ENCODE measurements at places on chromosomes 4 and X.

- DNase-seq = no peak
Observed at GRCh38 chr4:151045907-151046306, 30.8 kb upstream of the LRBA start.

DNA sequence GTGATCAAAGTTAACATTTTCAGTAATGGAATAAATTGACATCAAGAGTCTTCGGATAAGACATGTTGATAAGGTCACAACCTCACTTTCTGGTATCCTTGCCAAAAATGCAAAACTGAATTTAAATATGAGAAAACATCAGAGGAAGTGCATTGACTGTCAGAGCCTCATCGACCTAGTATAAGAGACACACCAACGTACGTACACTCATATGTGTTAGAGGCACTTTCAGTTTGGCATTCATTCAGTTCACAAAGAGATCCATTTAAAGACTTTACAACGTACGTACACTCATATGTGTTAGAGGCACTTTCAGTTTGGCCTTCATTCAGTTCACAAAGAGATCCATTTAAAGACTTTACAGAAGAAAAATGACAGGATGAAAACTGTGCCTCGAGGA is 280.3 kb downstream of the INPP4B start:
- no peak for DNase-seq

DNA sequence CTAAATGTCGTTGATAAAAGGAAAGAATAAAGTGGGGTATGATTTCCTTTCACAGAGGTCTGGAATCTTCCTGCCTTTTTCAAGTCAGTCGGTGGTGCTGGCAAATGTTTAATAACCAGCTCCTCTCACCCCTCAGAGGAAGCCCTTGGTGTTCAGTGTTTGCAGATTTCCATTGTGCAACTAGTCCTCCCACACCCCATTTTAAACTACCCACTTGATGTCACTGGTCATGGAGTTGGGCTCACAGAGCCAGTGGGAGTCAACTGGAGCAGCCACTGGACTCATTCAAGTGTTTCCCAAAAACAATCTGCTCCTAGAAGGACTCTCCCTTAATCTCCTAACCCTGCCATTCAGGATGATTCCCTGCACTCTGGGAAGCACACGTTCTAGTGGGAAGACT is 149.2 kb downstream of the PTTG2 start:
- DNase-seq = no peak

DNA sequence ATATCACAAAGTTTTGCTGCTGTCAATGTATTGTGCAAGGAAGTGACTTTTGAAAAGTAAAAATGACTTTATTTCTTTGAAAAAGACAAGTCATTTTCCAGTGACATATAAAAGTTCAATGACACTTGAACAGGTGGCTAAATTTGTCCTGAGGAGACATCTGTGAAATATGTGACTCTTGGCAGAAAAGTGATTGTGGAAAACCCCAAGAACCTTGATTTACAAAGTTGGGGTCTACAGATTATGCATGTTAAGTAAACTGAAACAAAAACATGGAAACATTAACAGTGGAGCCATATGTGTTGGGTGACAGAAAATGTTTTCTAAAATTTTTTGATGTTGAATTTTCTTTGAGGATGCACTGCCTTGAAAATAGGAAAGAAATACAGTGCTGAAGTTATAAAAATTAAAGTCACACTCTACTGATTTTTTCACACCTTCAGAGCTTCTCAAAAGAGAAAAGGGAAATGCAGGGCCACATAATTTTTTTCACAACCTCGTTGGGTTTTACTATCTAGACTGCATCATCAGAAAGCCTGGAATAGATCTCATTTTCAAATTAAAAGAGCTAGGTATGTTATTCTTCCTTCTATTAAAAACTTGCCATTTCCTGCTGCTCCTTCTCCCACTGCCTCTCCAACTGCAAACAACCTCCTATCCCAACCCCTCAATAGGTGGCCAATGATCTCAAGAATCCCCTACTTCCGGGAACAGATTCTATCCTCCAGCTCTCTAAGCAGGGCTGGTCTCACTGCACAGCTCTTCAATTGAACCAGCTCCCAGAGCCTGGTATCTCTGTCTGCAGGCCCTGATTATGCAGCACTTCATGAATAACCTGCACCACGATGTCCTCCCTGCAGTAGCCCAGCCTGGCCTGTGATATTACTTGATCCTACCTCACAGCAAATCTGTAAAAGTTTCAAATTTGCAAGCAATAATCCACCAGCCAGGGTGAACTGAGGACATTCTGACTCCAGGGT is 570.8 kb upstream of the CPEB2 start:
- no peak for DNase-seq

DNA sequence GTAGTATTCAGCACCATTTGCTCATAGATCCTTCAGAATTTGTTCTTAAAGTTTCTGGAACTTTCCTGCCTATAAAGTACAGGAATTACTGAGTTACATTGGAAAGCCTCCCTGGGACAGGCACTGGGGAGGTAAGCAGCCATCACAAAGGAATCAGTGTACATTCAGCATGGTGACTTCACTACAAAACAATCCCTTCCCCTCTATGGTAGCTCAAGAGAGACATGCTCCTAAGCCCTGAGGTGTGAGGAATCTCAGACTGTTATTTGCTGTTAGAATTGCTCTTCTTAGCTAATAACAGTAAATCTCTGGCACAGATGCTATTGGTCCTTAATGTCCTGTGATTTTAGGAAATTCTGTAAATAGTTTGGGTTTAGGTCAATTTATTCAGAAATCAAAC is 1898.0 kb upstream of the PCDH7 start:
- no peak for DNase-seq

DNA sequence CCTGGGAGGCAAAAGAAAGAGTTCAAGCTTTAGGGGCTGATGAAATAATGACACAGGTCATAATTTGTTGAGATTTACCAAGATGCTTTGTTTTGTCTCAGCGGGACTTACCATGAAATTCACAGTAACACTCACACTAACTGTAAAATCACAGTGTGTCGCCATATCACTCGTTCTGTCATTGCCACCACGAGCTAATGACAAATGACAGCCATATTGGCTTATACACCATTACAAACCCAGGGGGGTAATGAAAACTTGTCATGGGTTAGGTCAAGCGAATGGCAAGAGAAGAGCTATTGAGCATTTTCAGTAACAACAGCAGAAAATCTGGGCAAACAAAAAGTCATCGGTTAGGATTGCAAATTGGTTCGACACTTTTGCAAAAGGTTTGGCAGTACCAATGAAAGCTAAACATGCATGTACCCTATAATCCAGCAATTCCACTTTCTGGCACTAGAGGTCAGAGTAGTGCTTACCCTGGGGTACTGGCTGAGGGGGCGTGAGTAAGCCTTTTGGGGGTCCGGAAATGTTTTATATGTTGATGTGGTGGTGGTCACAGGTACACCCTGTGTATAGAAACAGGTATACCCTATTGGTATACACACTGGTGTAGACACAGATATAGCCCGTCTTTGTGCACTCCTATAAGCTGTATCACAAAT is 83.9 kb upstream of the RAI2 start:
- peak; percentile 9 for DNase-seq

- no peak for DNase-seq
Observed at GRCh38 chr4:12053966-12054365, 625.3 kb upstream of the HS3ST1 start.

DNA sequence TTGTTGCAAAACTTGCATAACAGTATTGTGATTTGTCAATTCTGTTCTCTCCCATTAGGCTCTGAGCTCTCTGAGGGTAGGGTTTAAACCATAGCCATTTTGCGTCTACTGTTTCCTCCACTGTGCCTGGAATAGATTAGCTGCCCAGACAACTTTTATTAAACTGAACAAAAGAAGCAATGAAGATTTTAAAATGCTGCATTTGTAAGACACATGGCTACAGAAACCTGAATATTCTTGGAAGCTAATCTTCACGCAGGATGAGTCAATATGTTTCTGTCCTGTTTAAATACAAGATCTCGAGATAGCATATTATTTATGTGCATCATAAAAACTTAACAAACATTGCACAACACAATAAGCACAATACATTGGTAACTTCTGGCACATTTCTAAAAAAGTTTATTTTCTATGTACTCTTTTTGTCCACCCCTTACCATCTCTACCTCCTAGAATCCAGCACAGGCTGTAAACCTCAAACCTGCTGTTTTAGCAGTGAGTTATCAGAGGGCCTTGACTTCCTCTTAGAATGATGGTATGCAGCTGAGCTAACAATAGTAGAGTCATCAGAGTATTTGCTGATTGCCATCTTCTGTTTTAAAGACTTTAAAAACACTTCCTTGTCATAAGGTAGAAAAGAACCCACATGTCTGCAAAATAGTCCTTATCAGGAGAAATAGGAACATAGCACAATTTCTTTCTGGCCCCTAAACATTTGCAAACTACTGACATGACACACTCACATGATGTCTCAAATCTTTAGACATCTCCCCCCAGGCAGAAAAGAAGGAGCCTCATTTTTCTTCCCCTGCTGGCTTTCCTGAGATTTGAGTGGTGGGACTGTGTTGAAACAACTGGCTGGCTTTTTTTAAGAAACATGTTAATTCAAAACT is 10.6 kb upstream of the CCNG2 start:
- no peak for DNase-seq

- DNase-seq = no peak
Observed at GRCh38 chrX:112266136-112266535, 183.6 kb upstream of the TRPC5 start.

Measured in activated naive CD8-positive, alpha-beta T cell treated with anti-CD3 and anti-CD28 coated beads, Interleukin-2, amount 50 U/mL, for 24 hours (primary cell).